Right lobe of liver (tissue), 6 donors: ENCODE measurements at places on chromosomes 6 and 20. TPM values are rescaled to one million over a fixed set of nuclear protein-coding genes. Genes with fewer than 3 reads are reported as not detected.

DNA sequence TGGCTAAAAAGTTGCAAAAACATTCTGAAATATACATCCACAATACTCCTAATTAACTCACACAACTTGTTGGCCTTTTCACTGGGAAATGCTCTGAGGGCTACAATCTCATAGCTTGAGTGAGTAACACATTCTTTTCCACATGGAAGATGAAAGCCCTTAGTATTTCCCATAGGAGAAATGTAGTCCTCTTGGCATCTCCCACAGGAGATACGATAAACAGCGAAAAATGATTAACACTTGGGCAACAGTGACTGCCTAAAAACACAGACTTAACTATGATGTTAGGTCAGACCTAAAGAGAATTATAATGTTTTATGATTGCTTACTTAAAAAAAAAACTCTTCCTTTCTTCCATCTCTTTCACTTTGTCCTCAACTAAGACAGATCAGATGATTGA lies 9.0 kb downstream of the MYLK4 start:
- no peak overlapping the region for H3K4me3 ChIP-seq
- no peaks in the 10 kb centered on the region for H3K36me3 ChIP-seq
- no peaks in the 10 kb centered on the region for H3K27me3 ChIP-seq
- H3K27ac ChIP-seq: no peak overlapping the region
- no peak for DNase-seq

Gene CST5
- total RNA-seq: not detected

- H3K27ac ChIP-seq: no peak overlapping the region
- no peaks in the 10 kb centered on the region for H3K4me1 ChIP-seq
- no peaks in the 10 kb centered on the region for H3K27me3 ChIP-seq
- H3K36me3 ChIP-seq: no peaks in the 10 kb centered on the region
- DNase-seq: no peak
These were observed 88.2 kb upstream of the DST start for GRCh38 chr6:56730663-56731529.

GRCh38 chr6:52109171-52109571 lies 21.8 kb upstream of the PKHD1 start:
- H3K36me3 ChIP-seq: no peaks in the 10 kb centered on the region
- DNase-seq: no peak
- no peak overlapping the region for H3K4me3 ChIP-seq
- H3K27ac ChIP-seq: no peak overlapping the region
- no peaks in the 10 kb centered on the region for H3K27me3 ChIP-seq

Gene OR2B6
- total RNA-seq: not detected

GRCh38 chr6:110784610-110784979 lies 30.7 kb downstream of the CDK19 start:
- H3K36me3 ChIP-seq: no peaks in the 10 kb centered on the region
- no peak for DNase-seq
- H3K27me3 ChIP-seq: no peaks in the 10 kb centered on the region
- H3K27ac ChIP-seq: no peak overlapping the region
- no peaks in the 10 kb centered on the region for H3K4me1 ChIP-seq

DNA sequence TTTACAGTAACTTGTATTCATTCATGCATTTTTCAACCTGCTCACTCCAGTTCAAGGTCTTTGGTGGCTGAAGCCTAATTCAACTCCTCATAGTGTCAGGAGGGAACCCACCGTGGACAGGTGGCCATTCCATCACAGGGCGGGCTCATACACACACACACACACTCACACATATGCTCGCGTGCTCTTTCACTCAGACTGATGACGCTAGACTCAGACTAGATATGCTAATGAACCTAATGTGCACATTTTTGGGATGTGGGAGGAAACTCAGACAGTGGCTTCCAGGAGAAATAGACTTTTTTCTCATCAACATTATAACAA lies 56.7 kb downstream of the TRIM27 start:
- no peaks in the 10 kb centered on the region for H3K27me3 ChIP-seq
- H3K4me1 ChIP-seq: no peaks in the 10 kb centered on the region
- H3K4me3 ChIP-seq: peak overlapping the region; percentile 51
- DNase-seq: no peak
- no peaks in the 10 kb centered on the region for H3K36me3 ChIP-seq

Gene FRS3
- total RNA-seq: 2.3 TPM

Gene SERINC3
- total RNA-seq: 42.2 TPM

DNA sequence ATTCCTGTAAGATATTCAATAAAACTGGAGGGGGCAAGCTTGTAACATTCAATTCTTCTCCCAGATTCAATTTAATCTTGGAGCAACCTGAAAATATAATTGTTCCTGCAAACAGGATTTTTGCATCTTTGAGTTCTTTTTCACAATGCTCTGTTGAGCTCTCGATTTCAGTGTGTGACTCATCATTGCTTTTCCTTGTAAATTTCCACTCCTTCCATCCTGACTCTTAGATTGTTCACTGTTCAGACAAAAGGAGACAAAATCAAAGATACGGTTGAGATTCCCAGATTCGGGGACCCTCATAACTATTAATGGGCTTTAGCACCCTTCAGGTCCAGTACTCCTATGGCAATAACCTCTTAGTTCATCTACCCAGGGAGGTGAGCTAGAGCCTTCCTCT lies 571.9 kb upstream of the CHD6 start:
- no peaks in the 10 kb centered on the region for H3K36me3 ChIP-seq
- no peak overlapping the region for H3K27ac ChIP-seq
- H3K27me3 ChIP-seq: no peaks in the 10 kb centered on the region
- DNase-seq: no peak

- no peaks in the 10 kb centered on the region for H3K4me1 ChIP-seq
- H3K27me3 ChIP-seq: no peaks in the 10 kb centered on the region
- DNase-seq: no peak
These were observed 20.5 kb downstream of the NPEPL1 start for GRCh38 chr20:58712806-58713731.

DNA sequence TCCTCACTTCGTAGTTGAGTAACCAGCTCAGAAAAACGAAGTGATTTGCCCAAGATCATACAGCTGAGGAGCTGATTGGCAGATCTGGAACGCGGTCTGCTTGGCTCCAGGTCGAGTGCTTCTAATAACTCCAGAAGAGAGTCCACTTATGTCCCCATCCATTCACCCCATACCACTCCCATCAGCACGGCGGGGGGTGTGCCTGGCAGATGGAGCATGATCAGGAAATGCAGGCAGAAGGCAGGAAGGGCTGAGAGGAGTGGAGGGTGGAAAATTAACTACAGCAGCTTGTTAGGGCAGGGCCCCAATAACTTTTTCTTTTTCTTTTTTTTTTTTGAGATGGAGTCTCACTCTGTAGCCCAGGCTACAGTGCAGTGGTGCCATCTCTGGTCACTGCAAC lies 15.0 kb downstream of the FITM2 start:
- no peaks in the 10 kb centered on the region for H3K36me3 ChIP-seq
- H3K4me1 ChIP-seq: no peaks in the 10 kb centered on the region
- no peaks in the 10 kb centered on the region for H3K27me3 ChIP-seq
- no peak overlapping the region for H3K4me3 ChIP-seq
- H3K27ac ChIP-seq: no peak overlapping the region

GRCh38 chr6:132205946-132206345 lies 195.3 kb downstream of the MOXD1 start:
- no peaks in the 10 kb centered on the region for H3K36me3 ChIP-seq
- no peak for DNase-seq
- H3K4me1 ChIP-seq: no peaks in the 10 kb centered on the region
- no peak overlapping the region for H3K27ac ChIP-seq
- no peaks in the 10 kb centered on the region for H3K27me3 ChIP-seq
- H3K4me3 ChIP-seq: no peak overlapping the region

- DNase-seq: no peak
- peaks cover 62% of the 10 kb centered on the region for H3K36me3 ChIP-seq
- H3K4me1 ChIP-seq: no peaks in the 10 kb centered on the region
- H3K27me3 ChIP-seq: no peaks in the 10 kb centered on the region
- H3K27ac ChIP-seq: no peak overlapping the region
These were observed 84.1 kb downstream of the PHIP start for GRCh38 chr6:78993955-78994354.

GRCh38 chr6:32047855-32048766 lies 9.9 kb downstream of the CYP21A2 start:
- H3K27ac ChIP-seq: no peak overlapping the region
- no peaks in the 10 kb centered on the region for H3K36me3 ChIP-seq
- no peaks in the 10 kb centered on the region for H3K27me3 ChIP-seq
- peak; percentile 78 for DNase-seq

GRCh38 chr6:148972481-148972880 lies 225.7 kb downstream of the UST start:
- H3K27me3 ChIP-seq: no peaks in the 10 kb centered on the region
- DNase-seq: no peak
- no peaks in the 10 kb centered on the region for H3K36me3 ChIP-seq
- no peaks in the 10 kb centered on the region for H3K4me1 ChIP-seq

Gene C4A
- 1,829 TPM for total RNA-seq

Gene BCL2L1
- 36.2 TPM for total RNA-seq

- H3K4me3 ChIP-seq: no peak overlapping the region
- no peaks in the 10 kb centered on the region for H3K27me3 ChIP-seq
- no peaks in the 10 kb centered on the region for H3K36me3 ChIP-seq
- H3K4me1 ChIP-seq: peaks cover 13% of the 10 kb centered on the region
- no peak for DNase-seq
- peak overlapping the region; percentile 93 for H3K27ac ChIP-seq
These were observed 170.9 kb downstream of the PHF3 start for GRCh38 chr6:63806573-63806913.

- H3K27ac ChIP-seq: no peak overlapping the region
- H3K27me3 ChIP-seq: no peaks in the 10 kb centered on the region
- H3K36me3 ChIP-seq: no peaks in the 10 kb centered on the region
- DNase-seq: no peak
- no peak overlapping the region for H3K4me3 ChIP-seq
These were observed 207.7 kb upstream of the SNX9 start for GRCh38 chr6:157615420-157615769.

DNA sequence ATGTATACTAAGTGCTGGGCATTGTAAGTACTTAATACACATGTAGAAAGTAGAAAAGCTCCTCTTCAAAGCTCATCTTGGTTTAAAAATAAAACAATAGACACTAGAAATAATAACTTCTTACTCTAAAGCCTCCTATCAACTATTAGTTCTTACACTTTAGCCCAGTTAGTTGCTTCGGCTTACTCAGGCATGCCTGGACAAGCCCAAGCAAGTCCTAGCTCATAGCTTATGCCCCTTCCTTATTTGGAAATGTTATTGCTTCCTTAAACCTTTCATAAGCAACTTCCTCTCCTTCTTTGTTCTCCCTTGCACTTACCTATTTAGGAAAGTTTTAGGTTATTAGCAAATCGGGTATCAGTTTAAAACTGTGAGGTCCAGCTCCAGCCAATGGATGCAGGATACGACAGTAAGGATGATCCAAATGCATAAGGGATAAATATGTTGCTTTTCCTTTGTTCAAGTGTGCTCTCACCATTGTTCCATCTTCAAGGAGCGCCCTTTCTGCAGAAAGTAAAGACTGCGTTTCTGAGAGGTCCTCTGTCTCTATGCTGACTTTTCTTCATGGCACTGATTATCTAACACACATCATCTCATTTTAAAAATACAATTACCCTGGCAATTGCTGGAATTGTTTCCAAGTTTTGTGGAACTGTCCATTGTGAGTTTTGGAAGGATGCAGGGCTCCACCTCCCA lies 12.3 kb downstream of the TMEM30A start:
- H3K27ac ChIP-seq: no peak overlapping the region
- no peaks in the 10 kb centered on the region for H3K4me1 ChIP-seq
- DNase-seq: no peak
- no peaks in the 10 kb centered on the region for H3K27me3 ChIP-seq
- H3K36me3 ChIP-seq: no peaks in the 10 kb centered on the region
- no peak overlapping the region for H3K4me3 ChIP-seq

- H3K4me3 ChIP-seq: no peak overlapping the region
- H3K4me1 ChIP-seq: no peaks in the 10 kb centered on the region
- DNase-seq: no peak
- H3K27ac ChIP-seq: no peak overlapping the region
- no peaks in the 10 kb centered on the region for H3K27me3 ChIP-seq
These were observed 61.1 kb upstream of the GLP1R start for GRCh38 chr6:38987503-38987902.

DNA sequence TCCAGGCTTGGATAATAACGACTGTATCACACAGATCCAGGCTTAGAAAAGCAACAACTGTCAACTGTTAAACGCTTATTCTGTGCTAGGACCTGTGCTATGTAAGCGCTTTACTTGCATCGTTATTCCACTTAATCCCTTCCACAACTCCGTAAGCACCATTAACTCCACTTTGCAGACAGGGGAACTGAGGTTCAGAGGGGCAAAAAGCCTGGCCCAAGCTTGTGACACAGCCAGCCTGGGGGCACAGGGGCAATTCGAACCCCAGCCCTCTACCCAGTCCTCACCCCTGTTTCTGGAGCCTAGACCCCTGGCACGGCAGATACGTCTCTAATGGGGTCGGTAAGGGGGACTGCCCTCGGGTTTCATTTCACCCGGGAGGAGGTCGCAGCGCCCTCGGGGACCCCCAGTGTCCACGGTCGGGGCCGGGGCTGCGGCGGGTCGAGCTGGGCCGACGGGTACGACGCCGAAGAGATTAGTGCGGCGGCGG lies 411 bp downstream of the DSN1 start:
- H3K4me3 ChIP-seq: peak overlapping the region; percentile 69
- peaks cover 6% of the 10 kb centered on the region for H3K4me1 ChIP-seq
- H3K27ac ChIP-seq: peak overlapping the region; percentile 84
- DNase-seq: no peak
- H3K36me3 ChIP-seq: no peaks in the 10 kb centered on the region
- H3K27me3 ChIP-seq: no peaks in the 10 kb centered on the region

DNA sequence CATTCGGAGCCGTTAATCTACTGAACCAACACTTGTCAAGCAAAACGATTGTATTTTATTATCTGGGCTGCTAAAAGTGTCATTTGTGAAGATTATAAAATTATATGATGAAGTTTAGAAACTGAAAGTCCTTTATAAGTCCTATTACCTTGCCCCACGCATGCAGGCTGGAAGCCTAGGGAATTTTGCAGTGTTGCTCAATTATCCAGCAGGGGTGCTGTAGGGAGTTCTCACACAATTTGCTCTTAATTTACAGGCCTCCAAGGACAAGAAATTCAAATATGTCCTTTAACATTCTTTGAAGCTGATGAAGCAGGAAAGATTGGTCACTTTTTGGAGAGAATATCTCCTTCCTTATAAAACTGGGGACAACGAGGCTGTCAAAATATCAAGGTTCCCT lies 368.9 kb downstream of the LMBRD1 start:
- no peak for DNase-seq
- no peak overlapping the region for H3K4me3 ChIP-seq
- H3K27me3 ChIP-seq: no peaks in the 10 kb centered on the region
- no peaks in the 10 kb centered on the region for H3K4me1 ChIP-seq
- no peak overlapping the region for H3K27ac ChIP-seq

DNA sequence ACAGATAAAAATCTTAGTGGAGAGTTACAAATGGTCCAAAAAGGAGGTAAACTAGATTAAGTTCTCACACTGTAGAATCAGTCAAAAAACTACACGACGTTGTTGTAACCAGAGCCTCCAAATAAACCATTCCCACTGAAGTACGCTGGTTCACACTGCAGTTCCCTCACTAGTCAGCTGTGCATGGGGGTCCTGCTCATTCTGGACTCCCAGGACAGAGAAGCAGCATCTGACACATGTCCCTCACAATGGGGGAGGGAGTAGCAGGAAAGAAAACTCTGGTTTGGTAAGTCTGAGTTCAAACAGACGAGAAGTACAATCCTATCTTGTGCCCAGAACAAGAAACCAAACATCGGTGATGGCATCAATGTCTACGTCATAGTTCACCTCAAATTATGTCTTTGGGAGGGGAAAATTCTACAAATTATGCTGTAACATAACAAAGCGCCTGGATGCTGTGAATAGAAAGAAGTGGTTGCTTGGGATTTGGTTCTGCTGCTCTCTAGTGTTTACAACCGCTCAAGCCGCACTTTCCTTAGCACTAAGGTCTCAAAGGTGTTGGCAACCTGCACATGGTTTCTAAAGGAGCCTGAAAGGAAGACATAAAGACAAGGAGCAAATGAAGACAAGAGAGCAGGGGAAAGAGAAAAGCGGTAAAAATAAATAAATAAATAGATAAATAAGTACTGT lies 208.0 kb downstream of the GMDS start:
- no peak overlapping the region for H3K27ac ChIP-seq
- DNase-seq: no peak
- no peaks in the 10 kb centered on the region for H3K36me3 ChIP-seq
- H3K4me1 ChIP-seq: no peaks in the 10 kb centered on the region
- H3K27me3 ChIP-seq: no peaks in the 10 kb centered on the region
